Activated T-helper 17 cell treated with anti-CD3 and anti-CD28 coated beads, Interleukin-2, amount 50 U/mL, for 72 hours (primary cell): ENCODE measurements at places on chromosomes 1 and 21.

- H3K27ac ChIP-seq: no peak overlapping the region
- no peaks in the 10 kb centered on the region for H3K27me3 ChIP-seq
- H3K36me3 ChIP-seq: peaks cover 36% of the 10 kb centered on the region
- no peak for ATAC-seq
- peak overlapping the region; percentile 100 for H3K4me3 ChIP-seq
These were observed 2.1 kb downstream of the TAF12 start for GRCh38 chr1:28640766-28641165.

DNA sequence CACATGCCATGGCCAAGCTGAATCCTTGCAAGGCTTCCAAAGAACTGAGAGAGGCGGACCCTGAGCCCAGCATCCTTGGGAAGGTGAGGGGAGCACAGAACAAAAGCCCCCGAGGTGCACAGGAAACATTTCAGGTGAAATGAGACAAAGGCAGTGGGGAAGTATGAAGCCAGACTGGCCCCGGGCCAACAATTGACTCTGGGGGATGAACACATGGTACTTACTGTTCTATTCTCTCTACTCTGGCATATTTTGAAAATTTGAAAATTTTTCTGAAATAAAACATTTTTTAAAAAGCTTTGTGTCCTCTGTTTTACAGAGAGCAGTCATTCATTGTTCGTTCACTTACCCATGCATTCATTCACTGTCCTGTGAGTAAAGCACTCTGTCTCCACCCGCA, 77.7 kb downstream of the GRIK3 start:
- ATAC-seq: no peak
- no peaks in the 10 kb centered on the region for H3K4me1 ChIP-seq
- no peak overlapping the region for H3K27ac ChIP-seq

DNA sequence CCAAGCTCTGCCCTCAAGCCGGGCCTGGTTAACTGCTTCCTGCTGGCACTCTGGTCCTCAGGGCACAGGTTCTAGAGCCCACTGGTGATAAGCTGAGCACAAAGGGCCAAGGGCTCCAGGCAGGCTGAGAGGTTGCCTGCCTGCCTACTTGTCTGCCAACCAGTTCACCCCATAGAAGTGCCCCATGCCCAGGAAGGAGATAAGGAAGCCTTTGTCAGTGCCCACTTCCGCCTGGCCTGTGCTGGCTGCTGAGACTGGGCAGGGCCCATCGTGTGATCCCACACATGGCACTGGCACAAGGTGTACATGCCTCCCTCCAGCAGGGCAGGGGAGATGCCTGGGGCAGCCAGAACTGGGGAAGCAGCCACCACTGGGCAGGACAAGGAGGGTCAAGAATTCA, 24.1 kb downstream of the SLC9A1 start:
- H3K27ac ChIP-seq: no peak overlapping the region
- no peaks in the 10 kb centered on the region for H3K4me1 ChIP-seq
- peaks cover 5% of the 10 kb centered on the region for H3K36me3 ChIP-seq
- ATAC-seq: no peak

GRCh38 chr1:244713332-244713731, 60.4 kb downstream of the DESI2 start:
- H3K36me3 ChIP-seq: no peaks in the 10 kb centered on the region
- H3K27me3 ChIP-seq: no peaks in the 10 kb centered on the region
- H3K4me3 ChIP-seq: no peak overlapping the region
- no peak overlapping the region for H3K27ac ChIP-seq
- peaks cover 6% of the 10 kb centered on the region for H3K4me1 ChIP-seq
- no peak for ATAC-seq

GRCh38 chr1:2229037-2229864, 1.1 kb downstream of the SKI start:
- peak overlapping the region; percentile 99 for H3K4me3 ChIP-seq
- H3K27me3 ChIP-seq: no peaks in the 10 kb centered on the region
- H3K4me1 ChIP-seq: peaks cover 16% of the 10 kb centered on the region
- ATAC-seq: no peak

DNA sequence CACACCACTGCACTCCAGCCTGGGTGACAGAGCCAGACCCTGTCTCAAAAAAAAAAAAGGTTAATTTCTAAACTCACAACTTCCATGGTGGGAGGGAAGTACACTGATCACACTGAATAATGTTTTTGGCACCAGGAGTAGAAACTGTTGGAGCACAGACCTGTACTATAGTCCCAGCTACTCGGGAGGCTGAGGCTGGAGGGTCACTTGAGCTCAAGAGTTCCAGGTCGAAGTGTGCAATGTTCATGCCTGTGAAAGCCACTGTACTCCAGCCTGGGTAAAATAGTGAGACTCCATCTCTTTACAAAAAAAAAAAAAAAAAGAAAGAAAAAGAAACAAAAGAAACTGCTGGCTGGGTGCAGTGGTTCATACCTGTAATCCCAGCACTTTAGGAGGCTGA, 35.3 kb downstream of the TMEM50B start:
- H3K36me3 ChIP-seq: peaks cover 11% of the 10 kb centered on the region
- no peak overlapping the region for H3K27ac ChIP-seq
- H3K4me3 ChIP-seq: no peak overlapping the region
- no peak for ATAC-seq

DNA sequence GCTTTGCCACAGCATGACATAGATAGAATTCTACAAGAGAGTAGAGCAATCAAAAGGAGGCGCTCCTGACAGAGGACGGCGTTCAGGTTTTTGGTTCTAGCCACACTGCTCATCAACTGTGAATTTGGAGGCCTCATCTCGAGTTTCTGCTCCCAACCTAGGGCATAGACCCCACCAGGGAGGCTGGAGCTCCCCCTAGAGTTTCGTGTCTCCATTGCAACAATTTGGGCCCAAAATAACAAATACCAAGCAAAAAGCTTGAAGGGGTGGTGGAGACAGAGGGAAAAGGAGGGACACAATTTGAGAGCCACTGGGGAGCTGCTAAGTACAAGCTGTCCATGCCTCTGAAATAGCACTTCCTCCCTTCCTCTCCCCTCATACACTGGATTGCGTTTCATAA, 297.0 kb downstream of the GPATCH2 start:
- no peaks in the 10 kb centered on the region for H3K27me3 ChIP-seq
- no peaks in the 10 kb centered on the region for H3K4me1 ChIP-seq
- ATAC-seq: no peak
- H3K36me3 ChIP-seq: no peaks in the 10 kb centered on the region

- H3K27me3 ChIP-seq: peaks cover 3% of the 10 kb centered on the region
- no peak overlapping the region for H3K4me3 ChIP-seq
- no peaks in the 10 kb centered on the region for H3K4me1 ChIP-seq
- no peak overlapping the region for H3K27ac ChIP-seq
- H3K36me3 ChIP-seq: no peaks in the 10 kb centered on the region
These were observed 80.1 kb downstream of the HMGB4 start for GRCh38 chr1:33943978-33944377.

DNA sequence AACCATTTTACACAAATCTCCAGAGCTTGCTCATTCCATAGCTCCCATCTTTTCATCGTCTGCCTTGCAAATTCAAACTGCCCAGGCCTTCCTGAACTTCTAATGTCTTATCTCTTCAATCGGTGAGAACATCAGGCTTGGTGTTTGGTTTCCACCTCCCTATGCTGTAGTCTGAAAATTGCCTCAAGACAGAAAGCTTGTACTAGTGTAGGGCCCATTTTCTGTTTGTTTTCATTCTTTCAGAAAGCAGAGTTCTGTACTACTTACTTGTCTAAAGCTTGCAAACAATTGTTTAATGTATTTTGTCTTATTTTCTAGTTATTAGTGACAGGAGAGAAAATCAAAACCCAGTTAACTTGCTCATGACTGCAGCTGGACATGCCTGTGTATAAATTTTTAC, 16.8 kb downstream of the HOOK1 start:
- no peaks in the 10 kb centered on the region for H3K4me1 ChIP-seq
- ATAC-seq: no peak
- no peak overlapping the region for H3K27ac ChIP-seq
- no peaks in the 10 kb centered on the region for H3K27me3 ChIP-seq

GRCh38 chr21:27061770-27062169, 94.9 kb upstream of the ADAMTS5 start:
- no peak for ATAC-seq
- no peak overlapping the region for H3K27ac ChIP-seq
